ENCODE measurements at places on chromosomes 1 and 21.

DNA sequence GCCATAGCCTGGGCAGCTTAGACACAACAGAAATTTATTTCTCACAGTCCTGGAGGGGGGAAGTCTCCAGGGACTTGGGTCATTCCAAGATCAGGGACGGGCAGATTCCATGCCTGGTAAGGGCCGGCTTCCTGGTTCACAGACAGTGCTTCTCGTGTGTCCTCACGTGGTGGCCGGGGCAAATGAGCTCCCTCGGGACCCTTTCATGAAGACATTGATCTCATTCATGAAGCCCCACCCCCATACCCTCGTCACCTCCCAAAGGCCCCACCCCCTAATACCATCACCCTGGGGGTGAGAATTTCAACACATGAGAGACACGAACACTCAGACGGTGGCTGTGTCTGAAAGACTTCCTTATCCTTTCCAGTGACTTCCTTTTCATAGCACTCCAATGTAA lies 51.5 kb downstream of the ACOT7 start:
- DNase-seq, result no peak

GRCh38 chr1:61055110-61055614 lies 27.2 kb upstream of the NFIA start:
- no peak for DNase-seq

GRCh38 chr1:183089025-183089639 lies 65.9 kb downstream of the LAMC1 start:
- no peak for DNase-seq

DNA sequence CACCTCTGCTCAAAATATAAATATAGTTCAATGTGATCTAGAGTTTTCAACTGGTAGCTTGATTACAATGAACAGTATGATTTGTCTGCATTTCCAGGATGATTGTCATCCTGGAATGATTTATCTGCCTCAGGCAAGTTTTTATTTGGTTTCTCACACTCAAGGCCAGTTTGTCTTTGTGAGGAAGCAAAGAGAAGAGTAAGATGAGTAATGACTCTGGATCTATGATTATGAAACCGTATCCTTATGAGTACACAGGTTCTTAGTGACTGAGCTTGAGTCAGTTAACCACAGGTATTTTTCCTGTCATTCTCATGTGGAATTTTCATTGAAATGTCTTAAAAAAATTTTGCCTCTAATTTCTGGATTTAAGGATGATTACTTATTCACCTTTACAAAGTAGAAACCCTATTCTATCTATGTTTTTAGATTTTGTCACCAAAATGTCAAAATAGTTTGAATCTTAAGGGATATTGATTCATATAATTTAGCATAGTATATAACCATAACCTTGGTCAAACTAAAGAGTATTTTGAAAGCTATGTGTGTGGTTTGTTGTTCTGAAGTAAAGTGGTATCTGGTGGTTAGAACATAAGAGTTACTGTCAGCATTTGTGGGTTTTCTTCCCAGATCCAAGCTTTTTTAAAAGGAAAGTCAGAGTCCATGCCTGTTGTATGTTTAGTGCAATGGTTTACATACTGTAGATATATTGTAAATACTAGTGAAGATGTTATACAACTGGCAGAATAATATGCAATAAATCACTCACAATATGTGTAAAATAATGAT lies 145.0 kb downstream of the RASAL2 start:
- DNase-seq, result no peak

DNA sequence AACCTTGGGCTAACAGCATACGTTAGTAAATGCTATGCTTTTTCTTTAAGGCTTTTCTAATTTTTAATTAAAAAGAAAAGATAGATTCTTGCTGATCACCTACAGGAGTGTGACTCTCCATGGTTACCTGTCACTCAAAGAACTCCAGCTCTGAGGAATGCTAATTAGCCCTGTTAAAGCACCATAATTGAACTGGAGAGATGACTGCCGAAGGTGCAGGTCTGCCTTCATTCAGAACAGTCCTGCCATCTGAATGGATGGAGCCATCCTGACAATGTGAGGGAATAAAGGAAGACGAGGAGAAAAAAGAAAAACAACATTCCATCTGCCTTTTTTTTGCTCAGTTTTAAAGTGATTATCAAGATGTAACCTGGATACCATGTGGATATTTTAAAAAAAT lies 94.6 kb downstream of the ATP6V1G3 start:
- DNase-seq, result no peak

- no peak for DNase-seq
Measured at GRCh38 chr1:113928187-113928930, 765 bp upstream of the HIPK1 start.

DNA sequence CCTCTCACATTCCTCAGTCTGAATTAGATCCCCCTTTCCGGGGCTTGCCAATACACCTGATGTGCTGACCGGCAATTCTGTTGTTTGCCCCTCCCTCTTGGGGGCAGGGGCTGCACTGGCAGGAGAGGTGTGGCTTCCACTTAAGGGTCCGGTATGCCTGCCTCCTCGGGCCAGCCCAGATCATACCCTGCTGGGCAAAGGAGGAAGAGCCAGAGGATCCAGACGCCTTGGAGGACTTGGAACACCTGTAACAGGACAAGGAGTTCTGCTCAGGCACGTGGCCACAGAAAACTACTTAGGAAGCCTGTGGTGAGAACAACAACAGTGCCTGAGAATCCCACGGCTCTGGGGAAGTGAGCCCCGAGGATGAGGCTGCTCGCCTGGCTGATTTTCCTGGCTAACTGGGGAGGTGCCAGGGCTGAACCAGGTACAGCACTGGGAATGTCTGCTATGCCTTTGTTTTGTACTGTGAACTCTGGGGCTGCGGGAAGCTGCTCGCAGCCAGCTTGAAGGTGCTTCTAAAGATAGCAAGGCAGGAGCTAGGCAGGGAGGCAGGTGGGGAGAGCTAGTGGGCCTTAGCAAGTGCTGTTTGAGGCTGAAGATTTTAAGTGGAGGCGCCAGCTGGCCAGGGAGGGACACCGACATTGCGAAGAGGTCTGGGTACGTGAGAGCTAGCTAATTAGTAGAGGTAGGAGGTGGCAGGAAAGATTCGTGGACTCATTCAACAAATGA lies at the start of gene SMPDL3B:
SMPDL3B (plus strand) TSS at position 183 of the 732 bp plus-strand sequence; CDS start at position 367, 184 bp downstream.
- no peak for DNase-seq

GRCh38 chr21:43880111-43880985 lies 15.3 kb downstream of the AGPAT3 start:
- no peak for DNase-seq

GRCh38 chr1:14487671-14488070 lies 110.8 kb upstream of the KAZN start:
- no peak for DNase-seq

DNA sequence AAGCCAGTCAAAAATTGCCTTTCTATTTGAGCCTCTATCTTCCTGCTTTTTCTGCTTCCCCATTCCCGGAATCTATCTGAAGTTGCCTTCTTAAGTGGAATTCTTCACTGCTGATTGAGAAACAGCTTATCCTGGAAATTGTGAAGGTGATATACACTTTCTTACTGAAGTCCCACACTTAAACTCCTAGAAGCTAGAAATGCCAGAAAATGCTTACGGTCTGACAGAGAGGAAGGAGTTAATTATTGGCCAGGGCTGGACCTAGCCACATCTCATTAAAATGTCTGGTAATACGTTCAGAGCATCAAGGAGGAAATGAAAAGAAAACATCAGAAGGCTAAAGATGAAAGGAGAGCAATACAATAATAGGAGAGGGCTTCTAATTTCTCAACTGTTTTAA lies 292.5 kb upstream of the SNX7 start:
- no peak for DNase-seq

- DNase-seq, result no peak
Measured at GRCh38 chr21:46399129-46399528, 59.6 kb upstream of the DIP2A start.

GRCh38 chr21:34910396-34910795 lies 138.7 kb downstream of the RUNX1 start:
- DNase-seq, result no peak

DNA sequence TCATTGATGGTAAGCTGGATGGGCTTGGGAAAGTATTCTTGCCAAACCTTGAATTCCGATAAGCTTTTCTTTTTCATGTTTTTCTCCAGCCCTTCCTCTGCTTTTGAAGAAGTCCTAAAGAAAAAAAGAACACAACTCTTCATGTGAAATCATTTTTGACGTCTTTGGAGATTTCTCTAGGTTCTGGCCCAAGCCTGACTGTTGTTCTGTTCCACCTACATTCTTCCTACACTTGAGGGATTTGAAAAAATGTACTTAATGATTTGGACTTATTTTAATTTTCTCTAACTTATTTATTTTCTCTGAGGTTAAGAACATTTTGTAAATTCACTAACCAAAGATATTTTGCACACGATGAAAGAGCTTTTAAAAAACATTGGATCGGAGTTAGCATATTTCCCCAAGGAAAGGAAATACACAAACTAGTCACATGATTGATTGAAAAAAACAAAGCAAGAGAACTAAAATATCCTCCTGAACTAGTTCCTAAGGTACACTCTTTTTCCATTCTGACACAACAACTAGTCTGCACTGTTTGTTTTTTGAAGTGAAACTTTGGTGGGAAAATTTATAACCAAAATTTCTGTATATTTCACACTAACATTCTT lies 82.3 kb downstream of the LTN1 start:
- DNase-seq, result no peak

DNA sequence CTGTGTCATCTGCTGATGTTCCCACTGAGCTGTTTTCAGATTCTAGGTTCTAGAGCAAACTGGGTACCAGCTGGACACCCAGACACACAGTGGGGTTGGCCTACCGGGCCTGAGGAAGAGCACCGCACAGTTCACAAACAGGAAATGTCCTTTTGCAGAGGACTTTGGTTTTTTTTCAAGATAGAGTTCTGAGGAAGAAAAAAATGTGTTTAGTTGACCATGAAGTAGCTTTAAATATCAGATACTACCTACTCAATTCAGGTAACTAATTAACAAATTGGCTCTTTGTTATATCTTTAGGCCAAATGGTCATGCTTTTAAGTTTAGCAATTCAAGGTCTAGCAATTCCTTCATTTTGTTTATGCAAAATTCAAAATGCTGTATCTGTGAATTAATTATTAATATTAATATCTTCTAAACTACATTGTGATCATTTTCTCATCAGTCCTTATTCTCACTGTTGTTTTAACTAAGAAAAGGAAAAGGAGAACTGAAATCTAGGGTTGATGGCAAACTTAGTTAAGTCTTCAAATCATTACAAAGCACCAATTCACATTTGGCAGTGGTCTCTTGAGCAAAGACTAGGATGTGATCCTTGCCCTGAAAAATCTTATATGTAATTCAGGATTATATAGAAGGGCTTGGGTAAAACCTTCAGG lies 17.2 kb upstream of the NCF2 start:
- DNase-seq, result no peak

DNA sequence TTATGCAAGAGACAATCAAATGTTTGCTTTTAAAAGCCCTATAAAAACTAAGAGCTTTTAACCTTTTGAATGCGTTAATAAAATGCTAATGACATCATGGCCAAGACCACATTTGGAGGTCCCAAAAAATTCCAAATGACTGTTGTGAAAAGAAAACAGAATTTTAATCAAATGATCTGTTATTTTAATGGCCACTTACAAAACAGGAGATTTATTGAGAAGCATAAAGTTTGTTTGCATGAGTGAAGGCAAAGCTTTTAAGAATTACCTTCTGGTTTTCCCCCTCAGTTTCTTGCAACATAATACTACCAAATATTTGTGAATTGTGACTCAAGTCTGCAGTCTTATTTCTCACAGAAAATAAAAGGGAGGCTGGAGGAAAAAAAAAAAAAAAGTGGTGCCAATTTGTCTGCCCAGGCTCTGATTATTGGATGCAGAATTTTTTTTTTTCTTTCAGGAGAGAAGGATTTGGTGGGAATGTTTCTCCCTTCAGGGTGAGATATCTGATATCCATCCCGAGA lies 60.7 kb downstream of the GORAB start:
- no peak for DNase-seq

DNA sequence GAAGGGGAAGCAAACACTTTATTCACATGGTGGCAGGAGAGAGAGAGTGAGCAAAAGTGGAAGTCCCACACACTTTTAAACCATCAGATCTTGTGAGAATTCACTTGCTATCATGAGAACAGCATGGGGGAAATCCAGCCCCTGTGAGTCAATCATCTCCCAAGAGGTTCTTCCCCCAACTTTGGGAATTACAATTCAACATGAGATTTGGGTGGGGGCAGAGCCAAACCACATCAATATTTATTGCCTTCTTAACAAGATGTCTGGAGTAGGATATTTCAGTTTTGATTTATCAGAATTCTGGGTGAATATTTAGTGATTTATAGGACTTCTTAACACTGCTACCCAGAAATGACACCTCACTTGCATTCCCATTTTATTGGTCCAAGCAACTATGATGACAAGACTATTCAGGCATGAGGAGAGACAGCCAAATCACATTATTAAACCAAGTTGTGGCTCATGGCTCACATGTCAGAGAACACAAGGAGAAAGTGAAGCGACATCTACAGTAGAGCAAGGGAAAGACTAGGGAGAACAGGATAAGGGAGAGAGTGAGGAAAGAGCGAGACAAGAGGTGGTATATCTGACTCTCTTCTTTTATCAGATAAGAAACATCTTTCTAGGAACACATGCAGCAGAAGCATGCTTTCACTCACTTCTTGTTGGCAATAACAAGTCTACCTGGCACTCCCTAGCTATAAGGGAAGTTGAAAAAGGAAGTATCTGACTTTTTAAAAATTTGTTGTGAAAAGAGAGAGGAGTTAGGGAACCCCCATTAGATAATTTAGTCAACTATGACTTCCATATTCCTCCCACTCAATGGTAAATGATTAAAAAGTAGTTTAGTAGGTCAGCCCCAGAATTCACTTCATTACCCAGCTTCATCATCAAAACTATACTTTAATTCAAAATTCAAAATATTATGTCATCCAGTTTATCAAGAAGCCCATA lies 36.6 kb upstream of the PTPRC start:
- DNase-seq, result no peak

DNA sequence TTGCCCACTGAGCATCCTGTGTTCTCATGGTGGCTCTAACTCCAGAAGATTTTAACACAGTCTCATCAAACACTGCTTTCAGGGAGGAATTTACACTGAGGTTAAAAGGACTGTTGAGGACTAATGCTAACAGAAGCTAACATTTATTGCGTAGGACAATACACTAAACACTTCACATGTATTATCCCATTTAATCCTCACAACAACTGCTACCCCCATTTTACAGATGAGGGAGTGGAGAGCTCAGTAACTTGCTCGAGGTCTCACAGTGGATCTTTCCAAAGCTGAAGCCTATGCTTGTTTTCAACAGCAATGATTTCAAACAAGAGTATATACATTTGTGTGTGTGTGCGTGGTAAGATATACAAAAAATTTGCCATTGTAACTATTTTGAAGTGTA lies 13.9 kb downstream of the ATF3 start:
- DNase-seq, result no peak

DNA sequence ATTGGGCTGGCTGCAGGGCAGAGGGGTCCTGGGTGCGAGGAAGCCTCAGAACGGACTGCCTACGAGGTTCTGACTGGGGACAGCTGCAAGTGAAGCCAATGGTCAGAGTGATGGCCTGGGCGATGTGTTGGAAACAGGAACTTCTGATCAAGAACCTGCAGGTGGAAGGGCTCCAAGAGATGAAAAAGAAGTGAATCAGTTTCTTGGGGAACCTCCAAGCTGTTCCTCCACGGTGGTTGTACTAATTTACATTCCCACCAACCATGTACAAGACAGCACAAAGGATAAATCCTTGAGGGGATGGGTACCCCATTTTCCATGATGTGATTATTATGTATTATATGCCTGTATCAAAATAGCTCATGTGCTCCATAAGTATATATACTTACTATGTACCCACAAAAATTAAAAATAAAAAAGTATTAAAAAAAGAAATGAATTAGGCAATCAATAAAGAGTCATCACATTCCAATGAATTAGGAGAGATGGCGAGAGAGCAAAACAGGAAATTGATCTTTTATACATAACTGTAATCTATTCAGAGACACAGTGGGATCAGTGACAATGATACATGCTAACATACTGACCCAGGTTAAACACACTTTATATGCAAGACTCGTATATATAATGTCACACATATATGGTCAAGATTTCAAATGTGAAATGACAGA lies 58.1 kb downstream of the PTPN14 start:
- DNase-seq, result no peak
